ENCODE measurements at places on chromosomes 4 and X.

DNA sequence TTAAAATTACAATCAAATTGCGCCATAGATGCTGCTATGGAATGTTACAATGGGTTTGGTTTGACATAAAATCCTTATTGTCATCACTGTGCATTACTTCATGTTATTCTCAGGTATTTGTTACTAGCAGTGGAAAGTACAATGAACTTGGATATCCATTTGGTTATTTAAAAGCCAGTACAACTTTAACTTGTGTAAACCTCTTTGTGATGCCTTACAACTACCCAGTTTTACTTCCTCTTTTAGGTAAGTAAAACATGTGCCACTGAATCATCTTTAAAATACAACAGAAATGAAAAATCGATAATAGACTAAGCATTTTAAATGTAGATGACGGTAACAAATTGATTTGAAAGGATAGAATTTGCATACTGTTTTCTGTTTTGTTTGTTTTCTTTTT, 35.6 kb downstream of the INTS6L start:
- peak; percentile 19 for DNase-seq

GRCh38 chr4:186021461-186022167, 47.3 kb upstream of the TLR3 start:
- no peak for DNase-seq

DNA sequence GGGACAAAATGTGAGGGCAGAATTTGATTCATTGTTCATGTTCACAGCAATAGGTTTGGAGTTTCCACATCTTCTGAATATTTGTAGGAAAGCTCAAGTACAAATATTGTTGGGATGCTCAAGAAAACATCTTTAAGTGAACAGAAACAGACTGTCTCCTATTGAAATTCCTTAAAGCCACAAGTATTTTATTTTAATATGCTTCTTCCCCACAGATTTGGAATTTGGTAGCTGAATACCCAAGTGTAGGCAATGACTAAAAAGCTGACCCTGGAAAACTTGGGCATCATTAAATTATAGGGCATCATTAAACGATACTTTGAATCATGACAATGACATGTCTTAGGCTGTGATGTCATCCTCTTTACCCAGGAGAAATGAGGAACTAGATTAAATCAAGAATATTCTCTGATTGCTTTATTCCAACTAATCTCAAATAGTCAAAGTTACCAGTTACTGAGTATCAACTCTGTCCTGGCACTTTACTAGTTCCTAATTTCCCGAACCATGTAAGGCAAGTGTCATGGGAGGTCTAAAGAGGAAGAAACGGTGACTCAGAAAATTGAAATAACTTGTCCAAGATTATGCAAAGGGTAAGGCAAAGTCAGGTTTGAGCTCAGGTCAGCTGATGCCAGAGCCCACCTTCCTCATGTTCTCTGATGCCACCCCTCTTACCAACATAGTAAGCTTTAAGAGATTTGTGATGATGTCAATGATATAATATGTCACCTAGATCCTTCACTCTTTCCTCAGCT, 223.1 kb upstream of the LEF1 start:
- DNase-seq: no peak

DNA sequence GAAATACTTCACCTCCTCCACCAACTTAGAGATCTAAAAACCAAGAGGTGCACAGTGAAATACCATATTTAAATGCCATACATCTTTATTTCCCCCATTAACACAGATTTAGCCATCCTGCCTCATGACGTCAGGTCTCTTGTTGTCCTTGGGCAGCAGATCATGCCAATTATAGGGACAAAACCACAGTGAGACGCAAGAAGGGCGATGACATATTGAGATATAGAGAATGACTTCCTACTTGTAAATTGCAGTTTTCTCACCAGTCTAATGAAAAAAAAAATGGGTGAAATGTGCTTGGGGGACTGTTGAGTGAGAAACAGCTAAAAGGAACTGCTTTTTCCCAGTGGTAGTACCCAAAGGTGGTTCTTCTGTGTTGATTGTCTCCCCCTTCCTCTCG, 24.3 kb downstream of the RS1 start:
- DNase-seq: no peak

GRCh38 chr4:56641494-56642051, 39.5 kb downstream of the HOPX start:
- no peak for DNase-seq

- DNase-seq: no peak
These were observed 116.4 kb downstream of the PWWP3B start for GRCh38 chrX:106284431-106285025.

GRCh38 chr4:54144661-54145171, 44.8 kb downstream of the GSX2 start:
- no peak for DNase-seq

DNA sequence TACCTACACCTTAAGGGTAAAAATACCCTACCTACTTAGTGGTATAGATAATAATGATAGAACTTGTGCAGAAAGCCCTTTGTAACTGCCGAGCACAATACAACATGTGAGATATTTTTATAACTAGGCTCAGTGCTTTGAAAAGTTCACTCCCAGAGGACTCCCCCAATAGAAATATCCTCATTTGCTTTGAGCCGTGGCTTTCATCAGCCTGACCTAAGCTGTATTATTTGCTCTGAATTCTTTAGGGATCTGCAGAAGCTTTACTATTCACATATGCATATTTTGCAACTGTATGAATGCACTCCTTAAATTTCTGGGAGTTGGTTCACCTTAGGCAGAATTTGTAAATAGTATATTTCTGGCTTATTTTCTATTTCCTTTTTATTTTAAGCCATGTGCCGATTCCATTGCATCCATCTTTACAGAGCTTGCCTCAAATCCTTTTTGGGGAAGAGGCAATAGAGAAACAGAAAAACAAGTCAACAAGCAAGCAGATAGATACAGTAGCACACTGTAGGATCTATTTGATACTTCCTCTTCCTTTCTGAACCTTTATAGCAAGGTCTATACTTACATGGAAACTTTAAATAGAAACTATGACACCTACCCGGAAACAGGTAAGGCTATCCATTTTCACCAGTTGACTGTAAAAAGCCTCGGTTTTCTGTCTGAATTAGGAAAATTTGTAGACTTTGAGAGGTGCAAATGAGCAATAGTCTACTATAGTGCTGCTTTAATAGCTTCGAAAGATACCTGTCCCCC, 242.5 kb upstream of the VCX3A start:
- no peak for DNase-seq

DNA sequence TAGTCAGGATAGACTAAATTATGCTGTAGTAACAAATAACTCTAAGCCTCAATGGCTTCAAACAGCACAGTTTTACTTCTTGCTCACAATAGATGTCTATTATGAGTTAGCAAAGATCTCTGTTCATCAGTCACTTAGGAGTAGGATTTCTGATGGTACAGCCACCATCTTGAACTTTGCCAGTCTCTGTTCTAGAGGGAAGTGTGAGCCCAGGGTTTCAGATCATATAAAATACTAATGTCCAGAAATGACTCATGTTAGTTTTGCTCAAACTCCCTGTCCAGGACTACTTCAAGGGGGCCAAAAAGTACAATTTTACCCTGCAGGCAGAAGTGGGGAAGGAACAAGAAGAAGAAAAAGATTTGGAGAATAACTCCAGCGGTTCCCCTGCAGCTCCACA, 77.1 kb upstream of the LSM6 start:
- no peak for DNase-seq

DNA sequence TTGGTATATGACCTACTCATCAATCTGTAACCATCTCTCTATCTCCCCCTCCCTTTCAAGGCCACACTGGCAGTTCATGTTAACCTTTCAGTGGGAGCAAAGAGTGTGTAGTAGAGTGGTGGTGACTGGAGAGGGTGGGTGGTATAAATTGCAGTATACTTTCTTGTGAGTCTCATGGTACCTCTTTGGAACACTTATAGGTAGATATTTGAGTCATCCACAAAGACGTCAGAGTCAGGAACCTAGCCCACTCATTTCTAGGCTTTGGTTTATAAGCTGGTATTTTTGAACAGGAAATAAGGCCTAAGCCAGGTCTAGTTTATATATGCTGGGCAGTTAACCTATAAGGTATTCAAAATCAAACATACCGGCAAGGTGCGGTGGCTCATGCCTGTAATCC, 36.3 kb downstream of the RLIM start:
- no peak for DNase-seq

GRCh38 chrX:70402721-70403120, 20.4 kb upstream of the GDPD2 start:
- DNase-seq: no peak

GRCh38 chr4:159481936-159482335, 379.1 kb downstream of the RAPGEF2 start:
- no peak for DNase-seq

DNA sequence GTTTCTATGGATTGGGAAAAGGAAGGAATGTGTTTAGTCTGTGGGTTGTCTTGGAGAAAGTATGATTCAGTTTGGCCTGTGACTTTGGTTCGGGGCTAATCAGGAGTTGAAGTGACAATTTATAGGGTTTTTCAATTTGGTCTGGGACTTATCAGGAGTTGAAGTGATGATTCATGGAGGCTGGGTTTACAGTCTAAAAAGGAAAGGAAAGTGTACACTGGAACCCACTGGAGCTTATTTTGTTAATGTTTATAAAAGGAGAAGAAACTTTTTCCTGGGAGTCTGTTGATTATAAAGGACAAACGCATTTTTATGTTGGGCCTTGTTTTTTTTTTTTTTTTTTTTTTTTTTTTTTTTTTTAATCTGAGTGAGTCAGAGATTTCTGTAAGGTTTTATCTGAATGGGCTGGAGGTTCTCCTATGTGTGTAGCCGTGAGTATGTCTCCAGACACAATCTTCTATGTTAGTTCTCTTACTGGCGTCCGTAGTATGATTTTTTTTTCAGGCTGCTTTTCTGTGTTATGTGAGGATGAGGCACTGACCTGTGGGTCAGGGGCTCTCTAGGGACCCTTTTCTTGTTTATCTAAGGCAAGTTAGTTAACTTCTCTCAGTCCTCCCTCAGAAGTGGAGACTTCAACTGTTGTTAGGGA, 33.0 kb upstream of the RAB9B start:
- DNase-seq: no peak

DNA sequence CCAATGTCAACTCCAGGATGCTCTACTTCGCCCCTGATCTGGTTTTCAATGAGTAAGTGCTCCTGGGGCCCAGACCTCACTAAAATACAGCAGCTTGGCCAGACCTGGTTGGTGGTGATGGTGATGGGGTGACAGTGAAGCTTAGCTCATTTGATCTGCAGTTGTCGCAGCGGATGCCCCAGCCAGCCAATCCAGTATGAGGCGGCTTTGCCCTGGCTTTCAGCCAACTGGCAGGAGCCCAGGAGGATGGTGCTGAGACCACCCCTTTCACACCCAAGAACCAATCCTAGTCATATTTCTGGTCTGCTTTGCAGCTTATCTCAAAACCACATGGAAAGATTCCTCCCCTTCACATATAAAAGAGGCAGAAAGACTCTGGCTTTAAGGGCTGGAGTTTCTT, 173.8 kb downstream of the AR start:
- no peak for DNase-seq

DNA sequence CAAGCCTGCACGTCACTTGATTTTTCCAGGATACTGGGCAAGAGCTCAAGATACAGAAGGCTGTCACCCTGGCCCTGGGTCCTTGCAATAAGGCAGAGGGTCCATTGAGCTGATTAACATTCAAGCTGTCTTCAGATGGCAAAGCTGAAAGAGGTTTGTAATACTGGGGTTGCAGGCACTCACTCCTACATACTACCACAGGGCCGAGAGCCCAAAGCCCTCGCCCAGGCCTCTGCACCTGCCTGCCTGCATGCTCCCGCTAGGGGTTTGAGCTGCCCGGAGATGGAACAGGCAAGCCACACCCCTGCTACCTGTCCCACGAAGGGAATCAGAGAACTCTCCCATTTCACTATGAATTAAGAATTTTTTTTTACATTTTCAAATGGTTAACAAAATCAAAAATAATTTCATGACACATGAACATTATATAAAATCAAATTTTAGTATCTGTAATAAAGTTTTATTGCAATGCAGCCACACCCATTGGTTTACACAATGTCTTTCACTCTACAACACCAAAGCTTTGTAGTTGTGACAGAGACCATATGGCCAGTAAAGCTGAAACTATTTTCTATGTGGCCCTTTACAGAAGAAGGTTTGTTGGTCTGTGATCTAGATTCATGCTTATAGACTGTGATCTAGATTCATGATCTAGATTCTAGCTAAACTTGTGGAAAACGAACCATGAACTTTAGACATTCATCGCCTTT, 530.4 kb upstream of the IGFBP7 start:
- DNase-seq: no peak

DNA sequence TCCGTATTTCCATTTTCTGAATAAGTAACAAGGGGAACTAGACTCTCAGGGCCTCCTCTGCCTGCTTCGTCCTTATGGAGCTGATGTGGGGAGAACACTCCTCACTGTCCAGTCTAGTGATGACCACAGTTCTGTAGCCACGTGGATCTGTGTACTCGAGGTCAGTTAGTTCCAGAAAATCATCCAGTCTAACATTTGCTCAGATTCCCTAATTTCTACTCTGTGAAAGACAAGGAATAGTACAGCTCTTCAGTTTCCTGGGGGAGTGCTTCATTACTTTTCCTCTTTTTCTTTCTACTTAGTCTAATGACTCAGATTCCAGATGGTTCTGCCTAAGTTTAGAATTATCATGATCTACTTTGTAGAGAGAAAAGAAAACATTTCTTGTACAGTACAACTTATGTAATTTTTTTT, 82.6 kb downstream of the SORBS2 start:
- DNase-seq: no peak

DNA sequence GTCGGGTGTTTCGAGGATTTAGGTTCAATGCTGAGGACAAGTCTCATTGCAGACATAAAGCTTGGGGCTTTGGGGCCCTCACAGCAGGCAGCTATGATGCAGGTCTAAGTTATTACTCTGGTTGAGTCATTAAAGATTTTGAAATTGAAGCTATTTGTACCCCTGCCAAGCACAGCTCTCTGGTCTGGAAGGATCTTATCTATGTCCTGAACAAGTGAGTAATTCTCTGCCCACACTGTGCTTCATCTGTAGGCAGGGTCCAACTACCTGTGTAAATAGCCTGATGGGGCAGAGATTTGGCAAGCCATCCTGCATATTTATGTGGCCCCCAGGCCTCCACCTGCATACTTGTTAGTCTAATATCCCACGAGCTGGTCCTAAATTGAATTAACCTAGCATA, 41.4 kb upstream of the MAGEA4 start:
- no peak for DNase-seq
